Activated CD8-positive, alpha-beta memory T cell treated with anti-CD3 and anti-CD28 coated beads for 48 hours (primary cell): ENCODE measurements at places on chromosomes 1 and 21.

- no peak for DNase-seq
These were observed 139.0 kb upstream of the TMEM51 start for GRCh38 chr1:15014516-15014915.

GRCh38 chr1:205711105-205712048 lies 31.1 kb upstream of the SLC45A3 start:
- no peak for DNase-seq

DNA sequence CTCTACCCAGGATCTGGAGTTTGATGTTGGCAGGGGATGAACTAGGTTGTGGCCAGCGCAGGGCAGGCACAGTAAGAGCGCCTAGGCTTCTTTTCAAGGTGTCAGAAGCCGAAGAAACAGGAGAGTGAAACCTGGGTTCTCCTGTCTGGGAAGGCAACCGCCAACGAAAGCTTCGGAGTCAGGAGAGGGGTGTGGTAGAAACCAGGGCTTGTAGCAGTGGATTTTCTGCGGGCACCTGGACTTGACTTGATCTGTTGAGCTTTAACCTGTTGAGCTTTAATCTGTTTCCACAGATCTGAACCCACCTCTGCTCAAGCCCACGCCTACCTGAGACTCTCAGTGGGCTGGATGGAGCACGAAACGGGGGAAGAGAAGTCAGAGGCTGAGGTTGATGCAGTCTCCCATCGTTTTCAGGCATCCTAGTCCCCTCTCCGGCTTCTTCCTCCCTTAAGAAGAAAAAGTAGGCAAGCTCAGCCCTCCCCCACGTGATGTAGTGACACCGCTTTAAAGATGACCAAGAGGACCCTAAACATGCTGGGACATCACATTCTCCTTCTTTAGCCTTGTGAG lies 9.3 kb downstream of the HLX start:
- DNase-seq, result no peak

DNA sequence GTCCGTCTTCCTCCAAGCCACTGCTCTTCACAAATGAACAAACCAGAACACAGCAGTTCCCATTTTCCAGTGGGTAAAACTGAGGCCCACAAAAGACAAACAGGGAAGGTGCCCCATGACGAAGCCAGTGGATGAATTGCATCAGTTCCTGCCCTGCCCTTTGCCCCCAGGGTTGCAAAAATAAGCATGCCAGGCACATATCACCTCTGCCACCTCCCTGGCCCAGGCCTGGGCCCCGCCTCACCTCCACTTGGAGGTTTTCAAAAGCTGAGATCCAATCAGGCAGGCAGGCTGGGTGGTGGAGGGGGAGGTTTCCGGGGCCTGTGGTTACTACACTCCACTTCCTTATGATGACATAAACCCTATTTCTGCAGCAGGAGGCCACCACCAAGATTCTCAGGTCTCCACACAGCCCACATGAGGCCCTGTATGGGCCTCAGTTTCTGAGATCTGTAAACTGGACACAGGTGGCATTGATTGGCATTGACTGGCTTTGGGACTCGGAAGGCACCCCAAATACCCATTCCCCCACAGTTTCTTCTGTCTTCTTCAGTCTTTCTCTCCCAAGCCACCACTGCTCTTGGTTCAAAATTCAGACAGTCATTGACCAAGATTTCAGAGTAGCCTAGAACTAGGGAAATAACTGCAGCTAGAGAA lies 4.1 kb downstream of the KIF21B start:
- no peak for DNase-seq

GRCh38 chr21:45823100-45823681 lies 158.4 kb upstream of the COL6A1 start:
- no peak for DNase-seq

- DNase-seq, result no peak
These were observed 7.9 kb upstream of the HCRTR1 start for GRCh38 chr1:31609514-31610118.

- no peak for DNase-seq
These were observed 5.0 kb upstream of the OR2T8 start for GRCh38 chr1:247914941-247915662.

- no peak for DNase-seq
These were observed 222 bp upstream of the GIPC2 start for GRCh38 chr1:78045563-78045925.

GRCh38 chr1:8394456-8395321 lies 76.8 kb downstream of the SLC45A1 start:
- no peak for DNase-seq

GRCh38 chr1:19149736-19150135 lies 60.3 kb downstream of the UBR4 start:
- DNase-seq, result no peak

DNA sequence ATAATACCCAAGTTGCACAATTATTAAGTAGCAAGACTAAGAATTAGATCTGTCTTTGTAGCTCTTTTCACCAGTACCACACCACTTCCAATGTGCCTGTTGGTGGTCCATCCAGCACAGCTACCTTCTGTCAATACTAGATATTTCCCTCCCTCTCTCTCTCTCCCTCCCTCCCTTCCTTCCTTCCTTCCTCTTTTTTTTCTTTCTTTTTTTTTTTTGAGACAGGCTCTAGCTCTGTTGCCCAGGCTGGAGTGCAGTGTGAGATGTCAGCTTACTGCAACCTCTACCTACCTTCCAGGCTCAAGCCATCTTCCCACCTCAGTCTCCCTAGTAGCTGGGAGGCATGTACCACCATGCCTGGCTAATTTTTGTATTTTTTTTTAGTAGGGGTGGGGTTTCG lies 21.1 kb downstream of the KPNA6 start:
- DNase-seq, result no peak

DNA sequence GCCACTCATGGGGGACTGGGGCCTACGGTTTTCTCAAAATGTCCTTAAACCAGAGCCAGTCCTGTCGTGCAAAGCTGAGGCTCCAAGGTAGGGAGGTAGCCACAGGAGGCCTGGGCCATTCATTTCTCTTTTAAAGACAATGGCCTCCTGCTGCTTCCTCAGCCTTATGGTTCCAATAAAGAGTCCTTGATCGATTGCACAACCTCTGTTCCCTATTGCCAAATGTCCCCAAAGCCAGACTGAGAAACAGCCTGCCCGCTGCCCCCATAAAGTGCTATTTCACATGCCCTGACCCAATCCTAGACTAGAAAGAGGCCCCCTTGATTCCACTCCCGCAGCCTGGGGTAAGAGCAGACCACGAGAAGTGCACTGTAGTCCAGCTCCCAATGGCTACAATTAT lies 166.7 kb downstream of the CLIC6 start:
- DNase-seq, result no peak

DNA sequence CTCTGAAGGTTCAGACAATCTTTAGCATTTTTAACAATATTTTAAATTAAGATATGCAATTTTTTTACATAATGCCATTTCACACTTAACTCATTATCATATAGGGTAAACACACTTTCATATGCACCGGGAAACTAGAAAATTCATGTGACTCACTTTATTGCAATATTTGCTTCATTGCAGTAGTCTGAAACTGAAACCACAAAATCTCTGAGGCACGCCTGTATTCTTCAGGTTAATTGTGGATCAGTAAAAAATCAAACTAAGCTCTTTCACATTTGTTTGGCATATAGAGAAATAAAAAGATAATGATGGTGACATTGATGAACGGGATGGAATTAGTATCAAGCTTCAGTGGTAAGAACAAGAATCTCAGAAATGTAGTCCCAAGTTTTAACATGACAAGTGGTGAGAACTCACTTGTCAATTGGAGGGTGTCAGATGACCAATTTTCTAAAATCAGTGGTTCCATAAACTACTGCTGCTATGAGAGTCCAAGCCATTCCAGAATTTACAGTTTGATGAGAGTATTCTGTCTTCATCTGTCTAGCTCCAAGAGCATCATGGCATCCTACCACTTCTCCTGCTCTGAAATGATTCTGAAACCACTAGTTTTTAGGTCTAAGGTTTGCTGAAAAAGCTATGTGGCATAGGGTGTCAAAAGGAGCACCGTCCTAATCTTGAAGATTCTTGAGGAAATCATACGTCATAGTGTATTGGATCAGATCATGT lies 281.0 kb downstream of the PTPRC start:
- no peak for DNase-seq

GRCh38 chr1:207032528-207033017 lies at the start of gene C1orf116:
C1orf116 (minus strand) TSS chr1:207032756; CDS start chr1:207027598, 5,158 bp downstream.
- DNase-seq, result no peak

DNA sequence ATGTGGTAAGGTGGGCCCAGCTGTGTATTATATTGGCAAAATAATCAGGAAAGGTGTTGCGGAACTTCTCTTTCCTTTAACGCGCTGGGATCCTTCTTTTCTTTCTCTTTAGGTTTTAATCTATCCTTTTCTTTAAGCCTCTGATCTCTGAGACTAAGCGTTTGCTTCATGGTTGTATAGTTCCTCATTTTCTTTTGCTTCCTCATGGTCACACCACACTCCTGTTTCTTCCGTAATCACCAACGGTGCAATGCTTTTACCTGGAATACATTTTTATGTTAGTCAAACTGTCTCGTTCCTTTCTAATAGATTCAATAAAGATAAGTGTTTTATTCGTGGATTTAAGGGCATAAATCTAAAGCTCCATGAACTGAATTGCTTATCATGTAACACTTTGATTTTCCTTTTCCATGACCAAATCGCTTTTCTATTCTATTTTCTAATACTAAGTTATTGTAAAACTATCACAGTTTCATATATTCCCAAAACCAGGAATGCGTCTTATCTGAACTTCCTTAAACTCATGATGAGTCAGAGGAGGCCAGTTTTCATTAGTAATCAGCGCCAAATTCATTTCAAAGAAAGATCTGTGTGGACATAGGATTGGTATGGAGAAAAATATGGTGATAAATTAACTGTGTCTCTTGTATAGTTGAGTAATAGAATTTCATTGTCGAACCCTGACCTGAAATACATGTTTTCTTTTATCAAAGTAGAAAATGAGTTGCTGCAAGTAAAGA lies 12.2 kb downstream of the SDCCAG8 start:
- no peak for DNase-seq

DNA sequence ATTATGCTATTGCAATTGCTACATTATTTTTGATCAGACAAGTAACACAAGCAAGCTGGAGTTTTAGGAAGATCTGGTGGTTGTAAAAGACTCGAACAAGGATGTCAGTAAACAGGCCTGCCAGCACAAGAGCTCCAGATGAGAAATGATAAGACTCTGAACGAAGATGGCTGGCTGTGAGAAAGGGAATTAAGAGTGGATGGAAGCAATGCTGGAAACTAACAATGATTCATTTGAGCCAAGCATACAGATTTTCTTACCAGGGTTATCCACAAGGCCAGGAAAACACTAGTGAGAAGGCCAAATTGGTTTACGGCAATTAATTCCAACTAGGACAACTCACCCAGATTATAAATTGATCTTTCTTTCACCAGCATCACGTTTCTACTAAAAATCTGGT lies 54.2 kb downstream of the NRIP1 start:
- no peak for DNase-seq
